ENCODE measurements at places on chromosomes 1 and 21. TPM values are rescaled to one million over a fixed set of nuclear protein-coding genes. Genes with fewer than 3 reads are reported as not detected.

DNA sequence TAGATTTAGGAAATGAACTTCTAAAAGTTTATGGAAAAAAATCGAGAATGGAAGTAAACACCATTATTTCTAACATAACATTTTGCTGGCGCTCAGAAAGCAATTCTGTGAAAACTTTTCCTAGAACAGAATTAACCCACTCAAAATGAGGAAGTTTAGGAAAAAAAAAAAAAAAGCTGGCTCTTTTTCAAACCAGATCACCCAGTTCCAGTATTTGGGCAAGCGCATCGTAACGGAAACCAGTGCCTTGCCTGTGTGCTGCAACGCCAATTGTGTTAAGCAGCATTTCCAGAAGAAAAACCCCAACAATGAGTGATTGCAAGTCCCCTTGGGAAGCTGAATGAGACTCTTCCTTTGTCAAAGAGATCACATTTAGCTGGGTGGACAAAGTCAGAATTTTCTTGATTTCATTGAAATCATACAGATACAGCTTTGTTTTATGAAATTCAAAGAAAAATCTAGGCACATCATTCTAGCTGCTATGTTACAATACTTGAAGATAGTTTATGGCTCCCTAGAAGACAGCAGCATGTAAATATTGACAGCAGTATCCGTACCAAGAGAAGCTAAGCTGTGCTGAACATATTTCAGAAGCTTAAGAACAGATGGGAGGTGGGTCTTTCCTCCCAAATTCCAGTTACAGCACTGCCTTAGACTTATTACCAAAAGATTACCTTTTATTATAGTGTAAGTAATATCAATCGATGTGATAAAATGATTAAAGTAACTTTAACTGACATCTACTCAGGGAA is 113.4 kb downstream of the ERG start:
- DNase-seq = no peak

- no peak for DNase-seq
These were observed 50.6 kb upstream of the SLC2A1 start for GRCh38 chr1:43009274-43009673.

DRAXIN gene
- total RNA-seq = 0.05 TPM

NECTIN4 gene
- total RNA-seq = 0.22 TPM

LCE1A gene
- total RNA-seq = not detected

All from CD4-positive, alpha-beta T cell (primary cell).